Left lung (tissue), 14 donors: ENCODE measurements at places on chromosomes 4 and X. TPM values are rescaled to one million over a fixed set of nuclear protein-coding genes. Genes with fewer than 3 reads are reported as not detected.

The UTP3 gene
- 21.5 TPM for total RNA-seq

DNA sequence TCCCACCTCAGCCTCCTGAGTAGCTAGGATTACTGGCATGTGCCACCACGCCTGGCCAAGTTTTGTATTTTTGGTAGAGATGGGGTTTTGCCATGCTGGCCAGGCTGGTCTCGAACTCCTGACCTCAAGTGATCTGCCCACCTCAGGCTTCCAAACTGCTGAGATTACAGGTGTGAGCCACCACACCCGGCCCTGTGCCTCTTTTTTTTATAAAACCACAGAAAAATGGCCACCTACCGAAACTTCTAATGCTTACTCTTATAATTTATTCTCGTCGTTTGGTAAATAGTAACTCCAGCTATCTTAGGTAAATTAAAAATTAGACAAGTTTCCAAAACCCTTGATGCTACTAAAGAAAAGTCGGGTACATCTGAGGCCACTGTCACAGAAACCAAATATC lies 54.4 kb downstream of the IRF2 start:
- DNase-seq: no peak

GRCh38 chr4:78599931-78600375 lies 48.4 kb downstream of the ANXA3 start:
- no peak for DNase-seq

DNA sequence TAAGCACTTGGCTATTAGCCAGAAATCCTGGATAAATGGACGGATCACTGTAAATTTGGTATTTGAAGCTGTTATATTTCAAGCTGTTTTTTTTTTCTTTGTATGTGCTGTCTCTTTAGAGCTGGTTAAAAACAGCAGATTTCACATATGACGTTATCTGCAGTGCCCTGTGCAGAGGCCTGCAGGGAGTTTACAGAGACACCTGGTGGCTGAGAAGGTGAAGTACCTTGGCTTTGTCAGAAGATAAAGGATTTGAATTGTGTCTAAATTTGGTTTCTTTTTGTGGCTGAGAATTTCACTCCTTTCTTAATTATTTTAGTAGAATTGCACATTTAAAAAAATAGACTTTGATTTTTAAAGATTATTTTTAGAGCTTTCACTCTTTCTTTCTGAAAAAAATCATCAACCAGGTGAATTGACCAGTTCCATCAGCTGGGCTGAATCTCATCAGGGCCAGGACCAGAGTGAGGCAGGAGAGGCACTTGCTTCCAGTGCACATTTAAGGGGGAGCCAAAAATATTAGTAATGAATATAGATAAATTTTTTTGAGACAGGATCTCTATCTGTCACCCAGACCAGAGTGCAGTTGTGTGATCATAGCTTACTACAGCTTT lies 9.6 kb upstream of the CHRNA9 start:
- DNase-seq: no peak

The CLGN gene
- total RNA-seq: 0.55 TPM

DNA sequence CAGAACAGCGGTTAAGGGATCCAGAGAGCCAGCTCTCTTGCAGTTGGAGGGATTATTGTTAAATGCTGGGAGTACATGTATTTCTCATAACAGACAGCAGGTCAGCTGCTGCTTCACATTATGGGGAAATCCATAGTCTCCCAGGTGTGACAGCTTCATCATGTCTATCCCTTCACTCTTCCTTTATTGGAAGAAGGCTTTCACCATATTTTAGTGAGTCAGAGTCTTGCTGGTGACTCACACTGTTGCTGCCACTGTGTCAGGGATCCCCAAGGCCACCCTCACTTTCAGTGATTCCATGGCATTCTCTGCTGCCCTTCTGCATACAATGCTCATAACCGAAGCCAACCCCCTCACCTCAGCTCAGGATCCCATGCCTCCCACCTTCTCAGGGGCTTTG lies 32.9 kb upstream of the PAGE5 start:
- DNase-seq: no peak

DNA sequence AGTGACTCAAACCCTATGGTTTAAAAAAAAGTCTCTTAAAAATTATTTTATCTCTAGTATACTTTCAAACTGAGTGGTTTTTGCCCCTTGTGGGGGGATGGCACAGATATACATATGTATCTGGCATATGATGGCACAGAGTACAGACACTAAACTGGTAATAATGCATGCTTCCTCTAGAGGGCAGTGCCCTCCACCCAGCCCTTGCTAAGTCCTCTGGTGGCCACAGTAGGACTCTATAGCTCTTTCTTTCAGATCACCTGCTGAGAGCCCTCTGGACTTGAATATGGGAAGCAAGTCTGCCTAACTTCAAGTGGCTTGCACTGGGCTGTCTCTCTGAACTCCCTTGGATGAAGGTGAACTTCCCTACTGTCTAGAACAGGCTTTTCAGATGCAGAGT lies 66.3 kb downstream of the TSPAN7 start:
- DNase-seq: no peak

DNA sequence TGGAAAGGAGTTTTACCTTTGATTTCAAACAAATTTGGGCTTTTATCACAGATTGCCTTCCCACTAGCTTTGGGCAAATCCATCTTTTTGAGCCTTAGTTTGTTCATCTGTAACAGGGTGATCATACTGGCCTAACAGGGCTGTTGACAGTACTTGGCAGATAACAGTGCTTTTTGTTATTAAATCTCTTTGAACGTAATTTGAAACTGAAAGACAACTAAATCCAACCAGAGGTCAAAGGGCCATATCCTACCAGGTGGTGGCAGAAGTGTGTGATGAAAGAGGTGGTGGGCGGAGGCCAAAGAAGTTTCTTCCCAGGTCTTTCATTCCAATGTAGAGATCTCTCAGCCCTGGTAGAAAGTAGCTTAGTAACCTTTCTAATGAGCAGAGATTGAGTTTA lies 35.2 kb upstream of the TADA2B start:
- no peak for DNase-seq

The SCRG1 gene
- 0.85 TPM for total RNA-seq

DNA sequence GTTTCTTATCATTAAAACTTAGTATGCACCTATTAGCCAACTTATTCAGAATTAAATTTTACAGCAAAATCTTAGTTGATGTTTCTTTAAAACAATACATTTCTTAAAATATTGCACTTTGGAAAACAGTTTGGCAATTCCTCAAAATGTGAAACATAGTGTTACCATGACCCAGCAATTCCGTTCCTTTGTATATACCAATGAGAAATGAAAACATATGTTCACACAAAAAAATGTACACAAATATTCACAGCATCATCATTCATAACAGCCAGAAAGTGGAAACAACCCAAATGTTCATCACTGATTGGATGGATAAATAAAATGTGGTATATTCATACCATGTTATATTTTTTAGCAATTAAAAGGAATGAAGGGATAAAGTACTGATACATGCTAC lies 50.2 kb downstream of the WDR44 start:
- DNase-seq: no peak

GRCh38 chr4:110533940-110534339 lies 58.0 kb downstream of the ENPEP start:
- peak; percentile 36 for DNase-seq

The SMIM10L2A gene
- 6.4 TPM for total RNA-seq

DNA sequence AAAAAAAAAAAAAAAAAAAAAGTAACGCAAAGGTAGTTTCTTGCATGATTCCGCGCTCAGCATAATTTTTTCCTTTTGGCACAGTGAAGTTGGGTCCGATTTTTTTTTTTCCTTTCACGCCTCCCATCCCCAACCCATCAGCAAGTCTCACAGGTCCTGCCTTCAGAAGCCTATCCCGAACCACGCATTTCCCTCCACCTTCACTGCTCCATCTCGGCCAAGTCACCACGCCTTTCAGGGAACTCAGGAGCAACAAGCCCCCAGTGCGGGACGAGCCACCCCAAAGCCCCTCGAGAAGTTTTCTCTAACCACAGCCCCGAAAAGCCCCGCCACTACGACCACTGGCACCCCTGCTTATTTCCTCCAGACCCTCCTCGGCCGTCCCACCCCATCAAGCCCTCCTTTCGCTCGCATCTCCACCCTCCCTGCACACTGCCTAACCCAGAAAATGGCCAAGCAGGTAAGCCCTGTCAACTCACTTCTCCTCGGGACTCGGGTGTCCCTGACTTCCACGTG lies 1.0 kb downstream of the SLBP start:
- DNase-seq: no peak

The MAGEA12 gene
- not detected for total RNA-seq

GRCh38 chrX:154742613-154743012 lies 8.3 kb downstream of the GAB3 start:
- no peak for DNase-seq

DNA sequence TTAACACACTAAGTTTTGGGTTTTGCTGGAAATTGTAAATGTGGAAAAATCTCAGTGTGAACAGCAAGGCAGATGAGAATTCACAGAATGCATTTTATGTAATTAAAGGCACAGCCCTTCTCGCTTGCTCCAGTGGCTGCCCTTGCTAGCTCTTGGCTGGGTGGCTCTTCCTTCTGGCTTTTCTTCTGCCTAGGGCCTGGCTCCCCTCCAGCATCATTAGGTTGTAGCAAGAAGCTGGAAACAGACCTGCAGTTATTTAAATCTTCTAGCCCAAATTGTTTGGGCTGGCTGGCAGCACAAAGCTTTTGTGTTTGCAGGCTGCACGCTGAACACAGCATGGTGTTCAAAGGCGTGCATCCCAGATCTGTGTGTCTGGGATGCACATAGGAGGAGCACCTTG lies 56.5 kb downstream of the LIMCH1 start:
- peak; percentile 52 for DNase-seq

DNA sequence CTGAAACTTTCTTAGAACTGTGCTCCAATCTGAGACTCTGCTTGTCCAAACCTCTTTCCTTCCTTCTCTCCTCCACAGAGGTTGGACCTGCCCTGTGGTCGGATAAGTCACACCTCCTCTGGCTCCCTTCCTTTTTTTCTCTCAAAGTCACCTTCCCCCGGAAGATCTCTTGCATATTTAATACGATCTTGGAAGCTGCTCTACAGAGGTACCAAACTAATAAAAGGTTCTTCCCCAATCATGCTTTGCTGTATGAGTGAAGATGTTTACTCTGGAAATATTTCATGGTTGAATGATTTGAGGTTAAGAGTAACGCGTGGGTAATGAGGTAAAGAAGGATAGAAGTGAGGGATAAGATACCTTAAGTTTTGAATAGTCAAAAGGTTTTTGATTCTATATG lies 166.0 kb downstream of the ATG4A start:
- no peak for DNase-seq

DNA sequence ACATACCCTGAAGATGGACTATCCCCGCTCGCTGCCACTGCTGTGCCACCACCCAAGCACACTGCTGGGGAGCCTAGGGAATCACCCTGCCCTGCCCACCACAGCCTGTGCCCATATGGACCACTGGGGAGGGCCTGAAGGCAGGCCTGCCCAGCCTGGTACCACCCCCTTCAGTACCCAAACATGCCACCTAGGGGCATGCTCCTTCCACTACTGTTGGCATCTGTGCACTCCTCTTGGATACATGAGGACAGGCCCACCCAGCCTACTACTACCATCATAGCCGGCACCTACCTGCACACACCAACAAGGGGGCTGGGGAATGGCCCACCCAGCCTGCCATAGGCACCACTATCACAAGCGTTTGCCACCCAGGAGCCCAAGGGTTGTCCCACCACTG lies 30.1 kb upstream of the PRDX4 start:
- DNase-seq: no peak

The RNF128 gene
- 13.3 TPM for total RNA-seq

The PLAC8 gene
- total RNA-seq: 20.1 TPM

GRCh38 chr4:41514766-41515481 lies 23.0 kb upstream of the LIMCH1 start:
- no peak for DNase-seq

The UGT2B15 gene
- total RNA-seq: not detected

- no peak for DNase-seq
These were observed 46.5 kb downstream of the SNX25 start for GRCh38 chr4:185255868-185256267.

The CXCL6 gene
- 4.8 TPM for total RNA-seq

DNA sequence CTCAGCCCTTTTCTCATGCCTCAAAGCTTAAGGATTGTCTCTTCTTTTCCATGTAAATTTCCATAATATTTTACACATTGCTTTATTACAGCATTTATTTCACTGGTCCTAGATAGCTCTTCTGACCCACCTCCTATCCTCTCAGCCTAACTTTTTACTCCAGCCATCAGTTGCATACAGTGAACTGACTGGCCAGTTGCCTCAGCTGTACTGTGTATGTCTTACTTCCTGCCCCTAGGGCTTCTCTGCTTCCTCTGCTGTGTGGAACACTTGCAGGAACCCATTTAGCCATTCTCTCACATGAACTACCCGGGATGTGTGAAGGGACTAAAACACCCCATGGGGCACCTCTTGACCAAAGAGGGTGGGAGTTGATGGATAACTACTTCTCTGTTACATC lies 18.0 kb downstream of the C4orf33 start:
- DNase-seq: no peak

- DNase-seq: peak; percentile 5
These were observed 715.0 kb downstream of the GRID2 start for GRCh38 chr4:93018806-93019205.

The GPR119 gene
- not detected for total RNA-seq

The TMPRSS11F gene
- not detected for total RNA-seq

DNA sequence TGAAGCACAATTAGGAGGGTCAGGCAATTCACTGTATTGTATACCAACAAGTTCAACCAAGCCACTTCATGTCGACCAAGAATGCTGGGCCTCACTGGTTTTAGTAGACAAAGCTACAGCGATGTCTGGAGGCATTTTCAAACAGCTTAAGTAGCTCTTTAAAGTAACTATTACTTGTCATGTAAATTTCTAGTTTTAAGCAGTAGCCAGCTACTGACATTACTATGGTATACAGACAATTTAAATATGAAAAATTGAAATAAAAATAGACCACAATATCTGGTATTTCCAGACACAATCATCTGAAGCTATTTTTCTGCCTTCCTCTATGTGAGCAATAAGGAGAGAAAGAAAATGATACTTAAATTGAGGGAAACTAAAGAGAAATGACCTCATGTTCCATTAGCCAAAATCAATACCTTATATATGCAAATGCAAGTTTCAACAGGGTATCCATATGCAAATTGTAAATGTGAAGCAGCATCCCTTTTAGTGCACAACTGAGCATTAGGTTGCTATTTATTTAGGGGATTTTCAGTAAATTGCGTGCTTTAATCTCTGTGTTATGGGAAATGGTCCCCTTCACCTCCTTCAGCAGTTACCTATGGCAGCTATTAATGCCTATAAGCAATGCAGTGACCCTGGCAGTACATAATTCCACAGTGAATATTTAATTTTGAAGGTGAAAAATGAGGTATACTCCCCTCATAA lies 119.5 kb downstream of the GPC3 start:
- DNase-seq: no peak

DNA sequence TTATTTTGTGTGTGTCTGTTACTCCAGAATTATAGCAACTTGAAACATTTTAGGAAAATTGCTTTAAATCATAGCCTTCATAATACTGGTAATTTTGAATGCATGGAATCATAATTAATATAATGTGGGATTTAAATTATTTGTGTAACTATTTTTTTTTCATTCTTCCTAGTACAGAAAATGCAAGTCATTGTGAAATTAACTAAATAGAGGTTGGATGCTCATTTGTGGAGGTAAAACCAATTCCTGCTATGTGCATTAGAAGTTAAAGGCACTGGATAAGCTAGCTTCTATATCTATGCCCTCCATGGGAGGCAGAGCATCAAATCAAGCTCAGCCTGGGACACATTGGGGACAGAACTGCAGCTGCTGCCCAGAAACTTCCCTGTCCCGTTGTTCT lies 1048.5 kb upstream of the PABPC4L start:
- no peak for DNase-seq

The CXorf49 gene
- total RNA-seq: not detected

The PABPC1L2B gene
- total RNA-seq: not detected

GRCh38 chr4:8880851-8881250 lies 9.2 kb upstream of the HMX1 start:
- DNase-seq: no peak
